ENCODE measurements at places on chromosomes 2 and 18.

DNA sequence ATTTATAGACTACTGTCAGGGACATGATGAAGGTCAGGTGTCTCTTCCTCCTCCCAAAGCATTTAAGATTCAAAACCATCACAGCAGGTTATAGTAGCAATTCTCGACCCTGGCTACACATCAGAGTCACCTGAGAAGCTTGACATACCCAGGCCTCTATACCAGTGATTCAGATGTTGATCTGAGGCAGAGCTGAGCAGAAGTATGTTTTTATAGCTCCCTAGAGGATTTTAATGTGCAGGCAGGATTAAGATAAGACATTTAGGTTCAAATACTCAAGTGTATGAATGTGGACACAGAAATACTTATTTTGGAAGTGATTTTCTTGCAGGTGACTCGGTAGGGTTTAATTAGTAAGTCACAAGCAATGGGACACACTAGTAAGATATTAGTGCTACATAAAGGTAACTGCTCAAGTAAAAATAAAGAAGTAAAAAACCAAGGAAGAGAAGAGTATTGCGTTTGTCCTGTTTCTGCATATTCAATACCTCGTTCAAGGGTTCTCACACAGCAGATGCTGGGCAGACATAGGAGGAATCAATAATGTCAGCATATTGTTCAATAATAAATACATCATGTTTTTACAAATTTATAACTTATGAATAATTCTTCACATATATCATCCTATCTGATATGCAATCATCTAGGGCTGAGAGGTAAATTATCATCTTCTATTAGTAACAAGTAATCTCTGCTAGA lies 7.0 kb downstream of the GCFC2 start:
- no peak for DNase-seq

DNA sequence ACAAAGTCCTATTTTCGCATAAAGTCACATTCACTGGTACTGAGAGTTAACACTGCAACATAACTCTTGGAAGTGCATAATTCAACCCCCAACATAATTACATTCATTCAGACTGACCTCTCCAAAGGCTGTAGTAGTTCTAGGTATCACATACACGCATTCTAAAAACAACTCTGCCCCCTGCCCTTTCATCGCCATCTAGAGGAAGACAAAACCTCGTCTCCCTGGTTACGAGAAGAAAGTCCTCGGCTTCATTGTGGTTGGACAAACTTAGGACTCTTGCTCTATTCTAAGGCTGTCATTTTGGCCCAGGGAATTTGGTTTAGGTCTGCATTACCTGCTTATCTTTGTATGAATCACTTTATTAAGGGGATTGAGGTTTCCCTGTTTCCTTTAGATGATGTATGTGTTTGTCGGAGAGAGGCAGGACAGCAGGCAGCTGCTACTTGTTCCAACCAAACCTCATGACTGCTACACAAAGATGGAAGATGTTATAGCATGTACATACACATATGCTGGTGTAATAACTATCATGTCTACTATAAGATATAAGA lies 215.4 kb upstream of the NRXN1 start:
- DNase-seq: no peak

DNA sequence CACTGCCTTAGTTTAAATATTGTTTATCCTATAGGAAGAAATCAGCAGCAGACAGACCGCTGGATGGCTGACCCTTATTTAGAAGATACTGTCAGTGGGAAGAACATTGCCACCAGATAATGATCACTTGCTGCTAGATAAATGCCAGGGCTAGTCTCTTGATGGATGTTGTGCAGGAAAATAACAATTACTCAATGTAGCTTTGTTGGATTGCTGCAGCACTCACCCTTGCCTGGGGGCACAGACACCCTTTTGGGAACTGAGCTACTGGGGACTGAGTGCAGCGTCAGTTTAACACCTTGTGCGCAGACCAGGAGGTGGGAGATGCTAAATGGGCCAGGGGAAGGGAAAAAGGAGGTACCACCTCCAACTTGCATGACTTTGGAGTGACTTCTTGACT lies 64.2 kb upstream of the CAPN13 start:
- DNase-seq: no peak

GRCh38 chr2:10877651-10878111 lies 34.1 kb upstream of the KCNF1 start:
- DNase-seq: no peak

- no peak for DNase-seq
Observed at GRCh38 chr18:75860166-75860565, 432.7 kb upstream of the SMIM21 start.

DNA sequence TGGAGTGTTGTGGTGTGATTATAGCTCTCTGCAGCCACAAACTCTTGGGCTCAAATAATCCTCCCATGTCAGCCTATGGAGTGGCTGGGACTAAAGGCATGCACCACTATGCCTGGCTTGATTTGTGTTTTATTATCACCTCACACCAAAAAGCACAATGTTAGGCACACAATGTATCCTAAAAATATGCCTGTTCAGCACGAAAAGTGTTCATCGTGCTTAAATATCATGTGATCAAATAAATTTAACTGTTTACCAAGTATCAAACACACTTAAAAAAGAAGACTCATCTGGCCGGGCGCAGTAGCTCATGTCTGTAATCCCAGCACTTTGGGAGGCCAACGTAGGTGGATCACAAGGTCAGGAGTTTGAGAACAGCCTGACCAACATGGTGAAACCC lies 5.6 kb downstream of the CCT4 start:
- no peak for DNase-seq

DNA sequence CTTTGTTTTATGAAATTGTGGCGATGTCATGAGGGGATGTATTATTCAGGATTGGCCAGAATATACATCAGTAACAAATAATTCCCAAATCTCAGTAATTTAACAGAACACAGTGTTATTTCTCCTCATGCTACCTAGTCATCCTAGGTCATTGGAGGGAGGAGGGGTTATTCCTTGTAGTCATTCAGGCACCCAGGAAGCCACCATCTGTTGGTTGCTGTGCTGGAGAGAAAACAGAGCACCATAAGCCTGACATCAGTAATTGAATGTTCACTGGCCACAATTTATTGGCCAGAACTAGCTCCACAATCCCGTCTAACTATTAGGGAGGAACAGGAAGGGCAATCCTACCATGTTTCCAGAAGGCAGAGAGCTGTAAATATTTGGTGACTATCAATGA lies 303.5 kb upstream of the CELF4 start:
- no peak for DNase-seq

GRCh38 chr2:3604207-3604877 lies 9.4 kb downstream of the COLEC11 start:
- no peak for DNase-seq

DNA sequence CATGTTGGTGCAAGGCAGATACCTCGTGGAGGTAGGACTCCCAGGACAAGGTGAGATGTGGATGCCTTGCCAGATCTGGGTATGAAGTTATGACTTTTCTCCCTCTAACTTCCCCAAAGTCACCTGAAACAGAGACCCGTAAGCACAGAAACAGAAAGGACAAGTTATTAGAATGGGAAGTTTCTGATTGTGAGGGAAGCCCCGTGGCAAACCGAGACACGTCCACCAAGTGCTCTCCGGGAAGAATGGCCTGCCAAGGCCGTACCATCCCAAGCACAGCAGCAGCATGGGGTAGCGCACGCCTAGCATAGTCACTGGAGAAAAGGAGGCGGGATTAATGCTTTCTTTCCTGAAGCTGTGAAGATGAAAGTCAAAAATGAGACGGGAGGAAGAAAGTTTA lies 110.6 kb downstream of the ZNF532 start:
- DNase-seq: no peak

DNA sequence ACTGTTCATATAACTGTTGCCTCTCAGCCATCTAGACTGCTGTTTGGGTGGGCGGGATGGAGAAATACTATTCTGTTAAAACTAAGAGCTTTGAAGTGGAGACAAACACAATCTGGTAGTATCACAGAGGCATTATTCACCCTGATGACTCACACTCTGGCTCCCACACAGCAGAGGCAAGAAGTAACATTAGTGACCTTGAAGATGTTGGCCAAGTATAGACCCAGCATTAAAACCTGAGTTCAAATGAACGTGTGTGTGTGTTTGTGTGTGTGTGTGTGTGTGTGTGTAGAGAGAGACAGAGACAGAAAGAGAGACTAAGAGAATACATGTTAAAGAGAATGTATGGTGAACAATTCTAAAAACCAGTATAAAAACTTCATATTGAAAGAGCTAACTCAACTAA lies 22.5 kb upstream of the ACVR1 start:
- peak; percentile 45 for DNase-seq

GRCh38 chr2:191311156-191311555 lies 66.0 kb downstream of the MYO1B start:
- DNase-seq: no peak

- no peak for DNase-seq
Observed at GRCh38 chr2:12796657-12797056, 79.9 kb downstream of the TRIB2 start.

DNA sequence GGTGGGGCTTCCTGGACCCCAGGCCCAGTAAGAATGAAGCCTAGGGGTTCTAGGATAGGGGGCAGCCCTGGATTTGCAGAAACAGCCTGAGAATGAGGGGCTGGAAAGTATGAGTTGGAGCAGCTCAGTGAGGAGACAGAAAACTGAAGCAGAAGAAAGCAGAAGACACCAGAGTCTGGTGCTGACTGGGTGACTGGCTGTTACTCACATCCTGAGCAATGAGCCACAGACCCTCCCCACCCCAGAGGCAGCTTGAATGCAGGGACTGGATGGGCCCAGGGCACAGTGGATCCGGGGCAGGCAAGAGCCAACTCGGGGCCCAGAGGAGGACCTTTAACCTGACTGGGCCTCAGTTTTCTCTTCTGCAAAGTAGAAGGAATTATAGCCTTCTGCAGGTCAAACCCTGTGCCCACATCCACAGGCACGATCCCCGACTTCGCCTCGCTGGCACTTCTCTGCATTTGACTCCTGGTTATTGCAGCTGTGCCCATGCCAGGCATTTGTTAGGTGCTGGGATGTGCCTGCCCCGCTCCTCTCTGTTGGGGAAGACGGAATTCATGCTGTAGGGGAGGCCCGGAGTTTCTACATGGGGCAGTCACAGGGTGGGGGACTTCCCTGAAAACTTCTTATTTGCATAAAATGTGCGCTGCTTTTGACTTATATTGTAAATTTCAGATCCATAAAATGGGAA lies 8.5 kb downstream of the STEAP3 start:
- DNase-seq: no peak

DNA sequence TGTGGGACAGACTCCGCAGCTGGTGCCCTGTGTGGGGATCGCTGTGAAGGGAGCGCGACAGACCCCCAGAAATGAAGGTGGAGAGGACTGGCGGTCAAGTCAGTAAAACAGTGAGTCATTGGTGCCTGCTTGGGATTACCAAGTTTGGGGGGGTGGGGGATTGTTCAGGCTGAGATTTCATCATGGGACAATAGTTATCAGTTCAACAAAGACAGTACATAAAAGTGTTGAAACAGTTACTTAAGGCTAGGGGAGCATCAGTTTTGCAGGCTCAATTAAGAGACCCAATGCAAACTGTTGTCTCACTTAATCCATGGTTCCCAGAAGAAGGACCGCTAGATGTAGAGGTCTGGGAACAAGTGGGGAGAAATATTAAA lies 42.4 kb upstream of the PDK1 start:
- DNase-seq: no peak

GRCh38 chr2:149364839-149365238 lies 34.5 kb downstream of the LYPD6 start:
- DNase-seq: no peak

DNA sequence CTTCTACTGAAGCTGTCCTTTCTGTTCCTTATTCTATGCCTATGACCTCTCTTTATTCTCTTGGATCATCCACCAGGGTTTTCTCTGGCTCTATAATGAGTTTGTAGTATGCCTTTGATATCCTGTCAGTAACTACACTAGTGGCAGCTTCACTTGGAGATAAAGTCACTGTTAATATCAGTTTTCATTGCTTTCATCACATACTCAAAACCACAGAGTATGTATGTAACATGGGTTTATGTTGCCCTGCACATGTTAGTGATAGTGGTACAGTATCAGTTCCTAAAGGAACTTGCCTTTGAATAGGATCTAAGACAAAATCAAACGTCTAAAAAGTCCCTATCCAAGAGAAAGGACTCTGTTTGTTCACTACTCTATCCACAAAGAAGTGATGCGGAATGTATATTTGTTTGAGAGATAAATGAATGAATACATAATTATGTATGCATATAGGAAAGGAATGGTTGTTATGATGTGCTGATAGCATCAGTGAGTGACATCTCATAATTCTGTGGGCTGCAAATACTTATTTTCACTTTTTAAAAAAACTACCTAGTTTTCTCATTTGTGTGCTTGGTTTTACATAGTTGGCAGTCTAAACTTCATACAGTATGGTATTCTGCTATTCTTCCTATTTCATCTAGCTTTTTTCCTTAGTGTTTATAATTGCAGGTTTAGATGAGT lies 45.1 kb downstream of the TET3 start:
- DNase-seq: no peak

GRCh38 chr2:23578964-23579671 lies 194.1 kb downstream of the KLHL29 start:
- no peak for DNase-seq

DNA sequence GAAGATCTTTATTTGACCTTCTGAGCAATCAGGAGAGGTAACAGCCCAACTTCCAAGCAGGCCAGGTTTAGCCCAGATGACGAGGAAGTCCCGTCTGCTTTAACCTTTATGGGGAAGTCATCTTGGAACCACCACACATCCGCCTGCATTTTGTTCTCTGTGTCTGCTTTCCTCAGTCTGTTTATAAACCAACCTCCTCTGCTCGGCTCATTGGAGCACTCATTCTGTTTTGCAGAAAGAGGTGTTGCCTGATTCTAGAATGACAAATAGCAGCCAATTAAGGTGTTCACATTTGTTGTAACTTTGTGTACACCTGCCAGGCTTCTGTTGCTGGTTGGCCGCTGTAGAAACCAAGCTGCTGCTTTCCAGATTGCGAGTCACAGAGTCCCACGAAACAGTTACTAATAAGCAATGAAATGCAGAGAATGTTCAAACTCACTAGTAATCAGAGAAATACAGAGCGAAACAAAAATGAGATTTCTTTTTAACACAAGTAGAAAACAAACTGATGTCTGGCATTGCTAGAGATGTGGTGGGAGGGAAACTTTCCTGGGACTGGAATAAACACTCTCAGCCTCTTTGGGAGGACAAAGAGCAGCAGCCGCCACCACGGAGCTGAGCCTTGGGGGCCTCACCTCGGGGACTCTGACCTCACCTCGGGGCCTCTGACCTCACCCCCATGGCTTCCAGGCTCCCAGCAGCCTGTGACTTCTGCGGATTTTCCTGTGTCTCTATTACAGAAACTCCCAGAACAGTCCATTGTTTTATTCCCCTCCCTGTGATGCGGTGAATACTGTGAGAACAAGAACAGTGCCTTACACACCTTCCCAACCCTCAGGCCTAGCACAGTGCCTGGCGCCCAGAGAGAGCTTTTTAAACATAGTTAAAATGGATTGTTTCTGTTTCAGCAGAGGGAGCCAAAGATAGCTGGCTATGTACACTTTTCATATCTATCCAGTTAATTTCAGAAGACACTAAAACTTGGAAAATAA lies 64.0 kb downstream of the MBP start:
- DNase-seq: no peak

DNA sequence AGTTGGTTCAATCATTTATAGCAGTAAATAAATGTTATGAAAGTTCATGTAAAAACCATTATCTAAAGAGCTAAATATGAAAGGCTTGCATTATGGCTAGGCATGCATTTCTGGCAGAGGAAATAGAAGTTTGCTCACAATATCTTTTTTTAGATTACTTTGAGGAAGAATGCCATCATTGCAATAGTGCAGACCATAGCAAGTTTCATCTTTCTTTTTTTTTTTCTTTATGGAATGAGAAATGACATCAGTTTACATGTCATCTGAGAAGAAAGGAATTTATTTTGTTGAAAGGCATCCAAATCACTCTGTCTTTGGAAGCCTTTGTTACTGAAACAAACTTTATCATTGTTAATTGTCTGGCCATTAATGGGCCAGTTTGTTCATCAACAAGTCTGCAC lies 74.5 kb upstream of the NCKAP5 start:
- DNase-seq: no peak

Data from stimulated activated CD4-positive, alpha-beta T cell treated with anti-CD3 and anti-CD28 coated beads, Interleukin-1b, Interleukin-23, amount 100 ng/mL, for 24 hours (primary cell).